ENCODE measurements at places on chromosomes 5 and 9. TPM values are rescaled to one million over a fixed set of nuclear protein-coding genes. Genes with fewer than 3 reads are reported as not detected.

RPS23 gene
- total RNA-seq, result 2,373 TPM

DNA sequence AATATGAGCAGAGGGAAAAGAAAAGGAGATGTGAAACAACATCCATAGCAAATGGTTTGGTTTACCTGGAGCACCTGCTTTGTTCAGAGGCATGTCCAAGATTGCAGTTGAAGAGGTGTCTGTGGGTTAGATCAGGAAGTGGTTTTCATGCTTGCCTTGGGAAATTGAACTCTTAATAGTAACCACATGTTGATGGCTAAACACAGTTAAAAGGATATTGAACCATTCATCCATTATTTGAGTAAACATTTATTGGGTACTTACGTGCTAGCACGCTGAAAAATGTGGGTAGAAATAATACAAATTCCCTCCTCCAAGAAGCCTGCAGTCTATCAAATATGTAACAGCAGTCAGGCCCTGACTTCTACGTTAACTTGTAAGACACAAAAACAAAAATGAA, 235.7 kb upstream of the TNC start:
- no peaks in the 10 kb centered on the region for H3K4me1 ChIP-seq
- no peak overlapping the region for H3K4me3 ChIP-seq
- no peaks in the 10 kb centered on the region for H3K27me3 ChIP-seq
- H3K27ac ChIP-seq, result no peak overlapping the region
- no peak for DNase-seq

- H3K4me3 ChIP-seq, result no peak overlapping the region
- no peaks in the 10 kb centered on the region for H3K27me3 ChIP-seq
- H3K27ac ChIP-seq, result no peak overlapping the region
- no peak for DNase-seq
- H3K4me1 ChIP-seq, result peaks cover 3% of the 10 kb centered on the region
Observed at GRCh38 chr5:5629607-5629978, 207.1 kb downstream of the ICE1 start.

DNA sequence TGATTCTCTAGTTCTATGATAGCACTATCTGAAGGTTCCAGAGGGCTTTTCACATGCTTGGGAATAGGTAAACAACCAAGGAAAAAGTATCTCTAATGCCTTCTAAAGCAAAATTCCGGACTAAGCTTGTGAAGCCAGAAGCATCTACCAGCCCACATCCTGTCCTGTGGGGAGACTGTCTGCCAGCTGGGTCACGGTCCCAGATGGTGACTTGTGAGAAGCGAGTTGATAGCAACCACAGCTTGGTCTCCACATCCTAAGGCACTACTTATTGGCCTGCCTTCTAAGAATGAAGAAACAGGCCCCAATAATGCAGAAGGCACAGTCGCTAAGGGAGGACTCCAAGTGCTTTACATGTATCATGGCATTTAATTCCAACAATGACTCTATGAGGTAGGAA, 184.1 kb upstream of the ADRA1B start:
- H3K4me3 ChIP-seq, result no peak overlapping the region
- no peaks in the 10 kb centered on the region for H3K27me3 ChIP-seq
- no peak for DNase-seq
- H3K27ac ChIP-seq, result no peak overlapping the region
- H3K4me1 ChIP-seq, result no peaks in the 10 kb centered on the region

TEX48 gene
- not detected for total RNA-seq

ISL1 gene
- total RNA-seq, result not detected

DNA sequence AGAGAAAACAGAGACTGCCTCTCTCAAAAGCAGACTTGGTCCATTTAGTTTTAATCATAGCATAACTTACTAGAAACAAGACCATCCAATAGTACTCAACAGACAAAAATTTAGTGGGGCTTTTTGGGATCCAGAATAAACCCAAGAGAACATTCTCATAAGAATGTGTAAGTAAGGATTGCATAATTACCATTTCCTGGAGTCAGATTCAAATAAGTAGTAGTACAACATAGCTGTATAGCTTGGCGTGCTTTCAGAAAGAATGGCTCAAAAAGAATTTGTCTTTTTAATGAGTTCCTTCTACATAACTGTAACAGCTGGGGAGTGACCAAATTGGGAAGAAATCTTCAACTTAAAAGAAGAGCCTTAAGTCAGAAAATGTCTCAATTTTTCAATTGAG, 145.4 kb downstream of the DENND1A start:
- no peaks in the 10 kb centered on the region for H3K36me3 ChIP-seq
- no peak overlapping the region for H3K4me3 ChIP-seq
- DNase-seq, result no peak
- H3K4me1 ChIP-seq, result peaks cover 2% of the 10 kb centered on the region
- H3K27me3 ChIP-seq, result no peaks in the 10 kb centered on the region

STPG3 gene
- not detected for total RNA-seq

DNA sequence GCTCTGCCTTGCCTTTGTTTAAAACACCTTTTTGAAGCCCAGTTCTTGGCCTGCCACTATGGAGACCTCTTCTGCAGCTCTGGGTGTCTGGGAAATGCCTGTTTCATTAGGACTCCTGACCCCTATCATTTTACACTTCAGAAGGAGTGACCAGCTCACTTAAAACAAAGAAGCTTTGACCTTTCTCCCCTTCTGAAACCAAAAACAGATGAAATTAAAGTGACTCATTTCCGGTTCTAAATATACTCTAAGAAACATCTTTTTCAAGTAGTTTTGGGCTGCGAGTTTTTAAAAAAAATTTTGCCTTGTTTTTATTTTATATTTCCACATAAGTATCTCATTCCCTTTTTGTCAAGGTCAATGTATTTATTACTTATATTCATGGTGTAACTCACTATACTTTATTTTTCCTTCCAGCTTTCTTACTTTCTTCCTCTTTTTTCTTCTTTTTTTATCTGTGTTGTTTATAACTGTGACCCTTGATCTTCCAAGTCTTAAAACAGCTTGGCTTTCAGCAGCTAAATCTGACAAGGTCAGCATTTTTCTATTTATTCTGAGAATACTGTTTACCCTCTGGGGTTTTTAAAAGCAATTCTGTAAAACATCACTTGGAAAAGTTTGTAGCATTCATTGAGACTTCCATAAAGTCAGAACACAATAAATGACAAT, 672.9 kb downstream of the NR2F1-AS1 start:
- H3K27me3 ChIP-seq, result no peaks in the 10 kb centered on the region
- no peak for DNase-seq
- no peaks in the 10 kb centered on the region for H3K4me1 ChIP-seq
- no peak overlapping the region for H3K4me3 ChIP-seq
- no peak overlapping the region for H3K27ac ChIP-seq
- H3K36me3 ChIP-seq, result no peaks in the 10 kb centered on the region

- H3K36me3 ChIP-seq, result no peaks in the 10 kb centered on the region
- DNase-seq, result peak; percentile 76
- peaks cover 47% of the 10 kb centered on the region for H3K4me1 ChIP-seq
- no peak overlapping the region for H3K4me3 ChIP-seq
- H3K27me3 ChIP-seq, result no peaks in the 10 kb centered on the region
Observed at GRCh38 chr9:94971378-94972131, 245.1 kb downstream of the AOPEP start.

- H3K4me1 ChIP-seq, result peaks cover 21% of the 10 kb centered on the region
- no peak overlapping the region for H3K4me3 ChIP-seq
- no peaks in the 10 kb centered on the region for H3K36me3 ChIP-seq
- H3K27ac ChIP-seq, result no peak overlapping the region
- no peaks in the 10 kb centered on the region for H3K27me3 ChIP-seq
Observed at GRCh38 chr9:133575186-133576030, 33.8 kb downstream of the FAM163B start.

DNA sequence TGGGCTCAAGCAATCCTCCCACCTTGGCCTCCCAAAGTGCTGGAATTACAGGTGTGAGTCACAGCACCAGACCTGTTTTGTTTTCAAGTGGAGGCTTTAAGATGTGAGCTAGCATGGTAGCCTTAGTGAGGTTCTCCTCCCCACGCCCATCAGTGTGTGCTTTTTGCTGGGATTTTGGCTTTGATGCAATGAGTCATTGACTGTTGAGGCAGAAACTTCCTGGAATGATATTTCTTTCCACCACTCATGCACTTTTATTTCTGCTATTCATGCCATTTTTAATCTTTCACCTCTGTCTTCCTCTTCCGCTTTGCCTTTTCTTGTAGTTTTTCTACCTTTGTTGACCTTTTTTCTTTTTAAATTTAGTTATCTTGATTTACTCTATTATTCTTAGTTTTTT, 4.2 kb upstream of the NFIL3 start:
- H3K4me3 ChIP-seq, result no peak overlapping the region
- H3K27me3 ChIP-seq, result no peaks in the 10 kb centered on the region
- DNase-seq, result no peak

DNA sequence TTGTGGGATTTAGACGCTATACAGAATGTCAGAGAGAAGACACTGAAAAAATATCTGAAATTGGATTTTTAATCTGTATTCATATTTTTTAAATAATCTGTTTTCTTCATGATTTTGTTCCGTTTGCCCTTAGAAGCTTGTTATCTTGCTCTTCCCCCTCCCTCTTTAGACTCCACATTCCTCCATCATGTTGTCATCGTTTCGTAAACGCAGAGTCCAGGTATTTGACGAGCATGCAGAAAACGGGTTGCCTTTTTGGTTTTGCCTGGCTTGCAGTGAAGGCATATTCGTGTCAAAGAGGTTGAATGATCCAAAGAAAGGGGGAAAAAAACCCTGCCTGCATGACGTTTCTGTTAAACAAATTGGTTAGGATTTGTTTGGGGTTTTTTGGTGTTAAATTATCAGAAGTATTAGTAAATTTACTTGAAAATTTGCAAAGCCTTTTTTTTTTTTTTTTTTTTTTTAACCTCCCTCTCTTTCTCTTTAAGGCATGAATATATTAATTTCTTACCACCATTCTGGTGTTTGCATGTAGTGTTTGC, 2.9 kb downstream of the SPTAN1 start:
- H3K4me3 ChIP-seq, result no peak overlapping the region
- H3K4me1 ChIP-seq, result peaks cover 65% of the 10 kb centered on the region
- no peaks in the 10 kb centered on the region for H3K27me3 ChIP-seq
- H3K27ac ChIP-seq, result peak overlapping the region; percentile 69
- DNase-seq, result peak; percentile 45
- H3K36me3 ChIP-seq, result no peaks in the 10 kb centered on the region

DNA sequence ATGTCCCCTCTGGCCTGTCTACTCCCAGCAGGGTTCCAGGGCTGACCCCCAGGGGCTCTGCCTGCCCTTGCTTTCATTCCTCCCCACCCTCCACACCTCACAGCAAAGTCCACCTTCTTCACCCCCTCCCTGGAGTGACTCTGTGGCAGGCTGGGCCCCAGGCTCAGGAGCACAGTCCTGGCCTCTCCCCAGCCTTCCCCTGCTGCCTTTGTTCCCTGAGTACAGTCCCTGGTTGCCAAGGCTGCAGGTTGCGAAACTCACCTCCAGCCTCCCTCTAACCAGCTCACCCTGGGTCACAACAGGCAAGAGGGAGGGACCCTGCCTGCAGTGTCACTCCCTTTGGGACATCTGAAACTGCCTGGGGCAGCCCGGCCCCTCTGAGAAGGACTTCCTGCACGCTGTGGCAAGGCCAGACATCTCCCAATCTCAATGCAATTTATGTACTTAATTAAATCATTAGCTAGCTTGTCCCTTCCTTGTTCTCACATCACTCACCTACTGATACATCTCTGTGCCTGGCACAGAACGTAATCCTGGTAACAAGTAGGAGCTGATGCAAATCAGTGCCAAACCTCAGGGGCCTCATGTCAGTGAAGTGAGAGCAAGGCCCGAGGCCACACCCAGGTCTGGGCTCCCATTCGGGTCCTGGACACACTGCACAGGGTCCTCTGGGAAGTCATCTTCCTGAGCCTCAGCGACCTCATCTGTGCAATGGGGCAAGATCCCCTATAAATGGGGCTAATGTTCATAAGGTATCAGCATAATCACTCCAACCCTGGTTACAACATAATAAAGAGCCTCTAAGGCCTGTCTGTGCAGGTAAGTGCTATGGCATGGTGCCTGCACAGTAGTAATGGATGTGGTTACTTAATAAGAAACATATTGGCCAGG, 27.3 kb upstream of the TRIM14 start:
- H3K27ac ChIP-seq, result no peak overlapping the region
- no peaks in the 10 kb centered on the region for H3K27me3 ChIP-seq
- peak; percentile 63 for DNase-seq
- peaks cover 10% of the 10 kb centered on the region for H3K4me1 ChIP-seq
- H3K4me3 ChIP-seq, result no peak overlapping the region

PIP5K1B gene
- total RNA-seq, result 1.1 TPM

DNA sequence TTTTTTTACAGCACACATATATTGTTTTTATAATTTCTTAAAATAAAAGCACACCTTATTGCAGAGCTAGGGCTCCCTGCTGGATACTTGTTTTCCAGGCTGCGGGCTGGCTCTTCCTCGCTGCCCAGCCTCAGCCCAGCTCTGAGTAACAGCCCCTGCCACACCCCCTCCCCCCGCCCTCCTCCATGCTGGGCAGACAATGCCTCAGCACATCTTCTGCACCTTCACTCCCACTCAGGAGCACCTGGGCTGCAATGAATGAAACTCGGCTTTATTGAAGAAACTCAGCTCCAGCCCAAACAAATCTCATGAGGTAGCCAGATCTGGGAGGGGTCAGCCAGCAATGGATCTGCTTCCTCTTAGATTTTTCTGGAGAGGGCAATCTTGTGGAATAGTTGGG, 9.5 kb downstream of the IL9 start:
- H3K4me3 ChIP-seq, result no peak overlapping the region
- no peaks in the 10 kb centered on the region for H3K36me3 ChIP-seq
- no peak for DNase-seq
- no peak overlapping the region for H3K27ac ChIP-seq
- no peaks in the 10 kb centered on the region for H3K4me1 ChIP-seq
- H3K27me3 ChIP-seq, result no peaks in the 10 kb centered on the region

CBY3 gene
- total RNA-seq, result 0.67 TPM

DNA sequence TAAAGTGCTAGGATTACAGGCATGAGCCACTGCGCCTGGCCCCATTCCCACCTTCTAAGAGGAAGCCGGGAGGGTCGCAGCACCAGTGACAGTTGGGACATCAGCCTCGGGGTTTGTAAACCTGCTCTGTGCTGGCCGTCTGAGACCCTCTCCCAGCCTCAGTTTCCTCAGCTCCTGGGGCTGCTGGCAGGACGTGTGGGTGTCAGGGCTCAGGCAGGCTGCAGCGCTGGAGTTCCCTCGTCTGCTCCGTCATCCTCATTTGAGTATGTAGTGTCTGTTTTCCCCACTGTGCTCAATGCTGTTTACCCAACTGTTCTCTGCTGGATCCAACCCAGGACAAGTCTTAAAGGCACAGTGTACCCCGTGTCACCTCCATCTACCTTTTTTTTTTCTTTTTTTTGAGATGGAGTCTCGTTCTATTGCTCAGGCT, 2.0 kb upstream of the NINJ1 start:
- peaks cover 38% of the 10 kb centered on the region for H3K4me1 ChIP-seq
- H3K27ac ChIP-seq, result no peak overlapping the region
- H3K36me3 ChIP-seq, result no peaks in the 10 kb centered on the region
- DNase-seq, result peak; percentile 33

DNA sequence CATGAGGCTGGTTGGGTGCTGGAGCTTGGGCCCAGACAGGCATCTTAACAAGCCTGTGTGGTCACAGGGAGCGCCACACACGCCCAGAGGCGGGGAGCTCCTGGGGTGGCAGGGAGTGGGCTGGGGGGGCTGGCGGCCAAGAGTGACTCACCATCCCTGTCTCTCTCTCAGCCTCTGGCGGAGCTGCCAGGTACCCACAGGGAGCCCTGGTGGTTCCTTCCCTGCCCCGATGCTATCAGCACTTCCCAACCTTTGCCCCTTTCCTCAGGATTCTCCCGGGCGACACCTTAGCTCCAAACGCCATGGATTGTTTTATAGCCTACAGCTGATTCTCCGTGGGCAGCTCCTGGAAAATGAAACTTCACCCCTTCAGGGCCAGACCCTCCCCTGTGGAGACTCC, 5.5 kb downstream of the SLC9A3 start:
- DNase-seq, result no peak
- no peaks in the 10 kb centered on the region for H3K36me3 ChIP-seq
- H3K27me3 ChIP-seq, result peaks cover 16% of the 10 kb centered on the region
- peaks cover 10% of the 10 kb centered on the region for H3K4me1 ChIP-seq
- H3K27ac ChIP-seq, result no peak overlapping the region

- no peak overlapping the region for H3K27ac ChIP-seq
- H3K27me3 ChIP-seq, result no peaks in the 10 kb centered on the region
- no peaks in the 10 kb centered on the region for H3K4me1 ChIP-seq
- H3K36me3 ChIP-seq, result peaks cover 2% of the 10 kb centered on the region
Observed at GRCh38 chr5:109767997-109768396, 78.3 kb downstream of the MAN2A1 start.

All from thyroid gland (tissue), 4 donors.